Stimulated activated naive CD8-positive, alpha-beta T cell treated with anti-CD3 and anti-CD28 coated beads, Interleukin-15, amount 100 ng/mL, for 72 hours (primary cell): ENCODE measurements at places on chromosomes 11 and 22.

- DNase-seq = no peak
Observed at GRCh38 chr22:44936201-44936600, 73.6 kb downstream of the PHF21B start.

DNA sequence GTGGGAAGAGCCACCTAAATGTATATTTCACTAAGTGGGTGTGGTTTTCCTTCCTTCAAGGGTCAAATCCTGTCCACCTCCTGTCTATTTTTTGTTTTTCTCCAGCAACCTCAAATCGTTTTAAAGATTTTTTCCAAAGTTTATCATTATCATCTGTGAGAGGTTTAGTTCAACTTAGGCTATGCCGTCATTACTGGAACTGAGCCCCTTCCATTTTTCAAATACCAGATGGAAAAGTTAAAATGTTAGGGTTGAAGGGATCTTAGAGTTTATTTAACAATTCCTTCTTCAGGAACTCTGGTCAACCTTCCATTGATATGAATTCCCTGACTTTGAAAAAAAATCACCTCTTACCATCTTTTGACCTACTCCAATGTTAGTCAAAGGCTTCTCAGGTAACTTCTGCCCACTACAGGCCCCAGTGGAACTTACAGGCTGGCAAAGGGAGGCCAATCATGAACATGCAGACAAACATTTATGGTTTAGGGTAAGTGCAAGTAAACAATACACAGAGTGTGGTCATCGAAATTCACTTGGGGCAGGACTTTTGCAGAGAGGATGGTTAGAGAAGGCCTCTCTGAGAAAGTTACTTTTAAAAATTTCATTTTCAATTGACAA lies 45.2 kb downstream of the SYN3 start:
- DNase-seq = no peak

DNA sequence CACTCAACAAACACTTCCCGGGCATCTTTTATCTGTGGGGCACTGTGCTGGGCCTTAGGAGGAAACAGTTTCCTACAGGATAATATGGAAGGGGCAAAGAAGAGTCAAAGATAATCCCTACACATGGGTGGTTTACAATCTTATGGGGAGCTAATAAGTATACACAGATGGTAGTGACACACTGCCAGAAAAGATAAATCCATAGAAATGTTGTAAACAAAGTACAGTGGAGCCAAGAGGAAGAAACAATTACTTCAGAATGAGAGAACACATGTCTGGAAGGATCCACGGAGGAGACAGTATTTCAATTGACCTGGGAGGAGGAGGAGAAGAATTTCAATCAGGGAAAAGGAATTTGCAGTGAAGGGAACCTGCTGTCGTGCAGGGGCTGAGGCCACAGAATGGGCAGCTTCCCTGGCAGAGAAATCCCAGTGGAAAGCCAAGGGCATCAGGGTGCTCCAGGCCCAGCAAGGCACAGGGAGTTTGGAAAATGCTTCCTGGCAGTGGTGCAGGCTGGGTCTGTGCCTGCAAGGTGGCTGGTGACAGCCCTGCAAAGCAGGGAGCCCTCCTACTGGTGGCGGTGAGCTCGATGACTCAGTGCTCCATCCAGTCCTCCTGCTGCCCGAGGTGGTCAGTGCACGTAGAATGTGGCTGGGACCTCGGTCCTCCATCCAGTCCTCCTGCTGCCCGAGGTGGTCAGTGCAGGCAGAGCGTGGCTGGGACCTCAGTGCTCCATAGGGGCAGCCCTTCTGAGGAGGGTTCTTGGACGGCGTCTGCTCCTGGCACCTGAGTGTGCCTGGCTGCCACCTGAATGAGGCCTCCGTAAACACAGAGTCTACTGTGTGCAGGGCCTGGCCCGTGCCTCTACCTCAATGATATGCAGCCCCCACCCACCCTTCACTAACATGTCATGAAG lies 444.3 kb upstream of the B3GAT1 start:
- no peak for DNase-seq

DNA sequence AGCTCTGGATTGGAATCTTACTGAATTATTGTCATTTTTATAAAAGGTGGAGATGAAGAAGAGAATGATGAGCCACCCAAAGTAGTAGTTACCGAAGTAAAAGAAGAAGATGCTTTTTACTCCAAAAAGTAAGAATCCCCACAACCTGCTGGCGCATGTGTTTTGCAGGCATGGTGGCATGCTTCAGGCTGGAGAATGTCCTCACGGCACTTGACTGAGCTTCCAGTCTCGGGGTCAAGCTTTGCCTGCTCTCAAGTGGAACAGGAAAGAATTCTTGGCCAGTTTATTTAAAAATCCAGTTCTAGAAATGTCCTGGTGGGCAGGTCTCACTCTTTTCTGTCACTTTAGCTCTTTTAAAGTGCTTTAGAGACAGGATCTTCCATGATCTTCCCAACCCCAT lies 17.5 kb downstream of the NUP50 start:
- DNase-seq = no peak

- DNase-seq = no peak
Observed at GRCh38 chr11:62153087-62153395, 29.2 kb downstream of the INCENP start.

DNA sequence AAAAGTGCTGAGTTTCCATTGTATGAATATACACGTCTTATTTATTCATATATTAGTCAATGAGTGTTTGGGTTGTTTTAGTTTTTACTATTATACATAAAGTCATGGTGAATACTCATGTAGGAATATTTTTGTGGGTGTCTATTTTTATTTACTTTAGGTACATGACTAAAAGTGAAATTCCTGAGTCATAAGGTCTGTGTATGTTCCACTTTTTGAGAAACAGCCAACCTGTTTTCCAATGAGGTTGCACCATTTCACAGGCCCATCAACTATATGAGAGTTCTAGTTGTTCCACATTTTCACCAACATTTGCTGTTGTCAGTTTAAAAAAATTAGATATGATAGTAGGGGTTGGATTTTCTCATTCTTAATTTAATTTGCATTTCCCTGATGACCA lies 6.6 kb upstream of the OR6X1 start:
- no peak for DNase-seq

DNA sequence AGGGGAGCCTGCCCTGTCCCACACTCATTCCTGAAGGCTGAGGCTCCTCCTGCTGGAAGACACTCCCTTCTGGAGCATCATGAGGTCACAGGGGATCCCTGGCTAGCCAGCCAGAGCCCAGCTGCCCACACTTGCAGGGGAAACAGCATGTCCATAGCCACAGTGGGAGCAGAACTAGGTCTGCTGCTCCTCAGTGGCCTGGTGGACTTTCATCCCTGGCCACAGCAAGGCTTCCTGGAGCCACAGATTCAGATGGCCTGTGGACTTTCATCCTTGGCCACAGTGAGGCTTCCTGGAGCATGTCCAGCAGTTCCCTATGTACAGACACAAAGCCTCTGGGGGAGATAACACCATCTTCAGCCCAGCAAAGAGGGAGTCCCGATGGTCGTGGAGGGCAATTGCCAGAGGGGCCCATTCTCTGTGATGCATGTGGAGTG lies 5.9 kb upstream of the APOL6 start:
- no peak for DNase-seq

- no peak for DNase-seq
Observed at GRCh38 chr22:22061085-22062077, 78.8 kb upstream of the TOP3B start.

GRCh38 chr22:44206330-44206645 lies 25.6 kb downstream of the PARVG start:
- DNase-seq = no peak

DNA sequence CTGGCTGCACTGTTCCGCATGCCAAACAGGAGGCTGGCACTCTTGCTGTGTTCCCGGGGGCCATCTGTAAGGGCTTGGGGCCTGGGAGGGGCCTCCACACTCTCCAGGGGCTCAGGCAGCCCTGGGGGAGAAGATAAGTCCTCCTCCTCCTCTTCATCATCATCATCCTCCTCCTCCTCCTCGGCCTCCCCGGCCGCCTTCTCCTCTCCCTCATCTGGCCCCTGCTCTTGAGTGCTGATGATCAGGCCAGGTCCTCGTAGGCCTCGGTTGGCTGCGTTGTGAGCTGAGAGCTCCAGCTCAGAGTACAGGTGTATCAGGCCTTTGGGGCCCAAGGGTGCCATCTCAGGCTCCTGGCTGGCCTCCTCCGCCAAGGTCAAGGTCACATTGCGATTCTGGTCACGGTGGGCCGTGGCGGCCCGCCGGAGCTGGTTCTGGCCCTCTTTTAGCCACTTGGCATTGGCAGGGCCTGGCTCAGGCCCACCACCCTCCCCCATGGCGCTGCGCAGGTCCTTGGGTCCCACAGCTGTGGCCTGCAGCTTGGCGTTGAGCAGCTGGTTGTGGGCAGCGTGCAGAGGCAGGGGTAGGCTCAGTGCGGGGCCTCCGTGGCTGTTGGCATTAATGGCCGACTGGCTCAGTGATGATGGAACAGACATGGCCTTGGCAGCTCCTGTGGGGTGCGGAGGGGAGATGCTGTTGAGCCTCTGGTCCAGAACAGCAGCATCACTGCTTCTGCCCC lies 8.0 kb downstream of the APBB1 start:
- DNase-seq = no peak

DNA sequence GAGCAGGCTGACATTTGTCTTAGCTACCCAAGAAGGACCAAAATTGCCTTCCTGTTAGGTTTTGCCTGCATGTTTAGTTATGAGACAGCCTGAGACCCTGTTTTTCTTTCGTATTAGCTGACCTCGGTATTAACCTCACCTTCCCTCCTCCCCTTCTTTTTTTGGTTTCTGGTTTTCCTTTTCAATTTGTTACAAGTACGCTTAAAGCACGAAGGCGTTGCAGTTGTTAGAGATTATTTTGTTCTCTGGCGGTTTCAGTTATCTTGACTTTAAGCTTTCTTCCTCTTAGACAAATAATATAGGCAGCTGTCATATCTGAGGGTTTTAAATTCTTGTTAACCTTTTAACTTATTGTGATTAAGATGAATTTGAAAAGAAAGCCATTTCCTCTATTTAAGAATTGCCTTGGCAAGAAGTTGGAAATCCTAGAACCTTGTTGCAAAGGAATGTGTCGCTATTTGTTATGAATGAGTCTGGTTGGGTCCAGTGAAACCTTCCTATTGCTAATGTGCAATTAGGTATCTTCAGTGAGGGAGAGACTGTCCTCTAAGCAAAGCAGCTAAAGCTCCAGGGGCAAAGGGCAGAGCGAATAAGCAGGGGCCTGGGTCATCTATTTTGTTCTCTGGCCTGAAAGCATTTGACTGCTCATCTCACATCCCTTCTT lies 45.7 kb downstream of the PACS1 start:
- no peak for DNase-seq

- DNase-seq = no peak
Observed at GRCh38 chr11:28649922-28650321, 541.7 kb downstream of the METTL15 start.

- DNase-seq = no peak
Observed at GRCh38 chr22:50476868-50477267, 2.0 kb upstream of the SBF1 start.

DNA sequence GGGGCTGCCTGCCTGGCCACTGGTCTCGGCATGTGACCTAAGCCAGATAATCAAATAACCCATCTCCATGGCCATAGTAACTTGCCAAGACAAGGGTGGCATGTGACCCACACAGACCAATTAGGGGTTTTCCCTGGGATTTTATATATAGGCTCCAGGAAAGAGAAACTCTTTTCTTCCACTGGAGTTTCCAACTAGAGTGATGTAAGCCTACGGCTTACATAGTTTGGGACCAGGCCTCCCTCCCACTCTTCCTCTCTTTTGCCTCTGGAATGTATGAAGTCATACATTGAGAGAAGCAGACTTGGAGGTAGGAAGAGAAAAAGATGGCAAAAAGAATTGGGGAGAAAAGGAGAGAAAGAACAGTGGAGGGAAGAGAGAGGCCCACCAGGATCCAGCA lies 84.6 kb upstream of the LDLRAD3 start:
- DNase-seq = no peak

DNA sequence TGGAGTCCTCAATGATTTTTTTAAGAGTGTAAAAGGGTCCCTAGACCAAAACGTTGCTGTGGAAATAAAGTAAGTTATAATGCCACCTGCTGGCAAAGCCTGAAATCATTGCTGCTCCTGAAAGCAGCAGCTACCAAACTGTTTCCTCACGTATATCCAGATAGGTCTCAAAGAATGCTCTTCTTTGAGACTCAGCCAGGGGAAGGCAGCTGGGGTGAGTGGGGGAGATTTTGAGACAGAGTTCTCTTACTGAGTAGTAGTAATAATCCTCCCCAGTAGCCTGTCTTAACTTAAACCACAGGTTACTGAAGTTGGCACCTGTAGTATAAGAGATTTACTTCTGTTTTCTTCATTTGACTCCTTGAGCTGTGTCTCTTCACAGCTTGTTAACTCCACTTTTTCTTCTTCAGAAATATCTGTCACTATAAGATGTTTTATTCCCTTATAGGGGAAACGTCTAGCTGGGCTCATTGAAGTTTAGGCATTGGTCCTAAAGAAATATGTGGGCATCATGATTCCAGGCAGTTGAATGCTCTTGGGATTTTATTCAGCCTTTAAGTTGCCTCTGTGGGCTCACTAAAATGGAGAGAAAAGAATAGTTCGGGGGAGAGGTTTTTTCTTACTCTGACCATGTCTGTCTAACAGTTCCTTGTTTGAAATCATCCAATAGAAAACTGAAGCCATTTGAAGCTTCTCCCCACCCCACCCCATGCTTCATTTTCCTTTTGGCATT lies 77.9 kb downstream of the BTBD10 start:
- DNase-seq = peak; percentile 20

GRCh38 chr11:60360621-60361020 lies 17.7 kb upstream of the MS4A7 start:
- no peak for DNase-seq

DNA sequence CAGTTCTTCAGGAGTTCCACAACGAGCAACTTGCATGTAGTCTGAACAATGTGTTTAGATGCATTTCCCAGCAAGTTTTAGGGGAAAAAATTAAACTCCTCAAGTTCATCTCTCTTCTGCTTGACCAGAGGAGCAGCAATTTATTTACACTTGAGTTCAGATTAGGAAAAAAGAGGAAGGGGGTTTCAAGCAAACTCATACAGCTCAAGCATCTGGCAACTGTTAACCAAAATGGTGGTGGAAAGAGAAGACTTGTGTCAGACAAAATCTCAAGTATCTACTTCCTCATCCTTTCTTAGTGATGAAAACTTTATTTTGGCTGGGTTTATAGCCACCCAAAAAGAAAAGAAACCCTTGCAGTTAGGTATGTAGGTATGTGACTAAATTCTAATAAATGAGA lies 29.1 kb upstream of the PICALM start:
- DNase-seq = no peak

GRCh38 chr22:50464451-50464850 lies 10.4 kb downstream of the SBF1 start:
- no peak for DNase-seq

DNA sequence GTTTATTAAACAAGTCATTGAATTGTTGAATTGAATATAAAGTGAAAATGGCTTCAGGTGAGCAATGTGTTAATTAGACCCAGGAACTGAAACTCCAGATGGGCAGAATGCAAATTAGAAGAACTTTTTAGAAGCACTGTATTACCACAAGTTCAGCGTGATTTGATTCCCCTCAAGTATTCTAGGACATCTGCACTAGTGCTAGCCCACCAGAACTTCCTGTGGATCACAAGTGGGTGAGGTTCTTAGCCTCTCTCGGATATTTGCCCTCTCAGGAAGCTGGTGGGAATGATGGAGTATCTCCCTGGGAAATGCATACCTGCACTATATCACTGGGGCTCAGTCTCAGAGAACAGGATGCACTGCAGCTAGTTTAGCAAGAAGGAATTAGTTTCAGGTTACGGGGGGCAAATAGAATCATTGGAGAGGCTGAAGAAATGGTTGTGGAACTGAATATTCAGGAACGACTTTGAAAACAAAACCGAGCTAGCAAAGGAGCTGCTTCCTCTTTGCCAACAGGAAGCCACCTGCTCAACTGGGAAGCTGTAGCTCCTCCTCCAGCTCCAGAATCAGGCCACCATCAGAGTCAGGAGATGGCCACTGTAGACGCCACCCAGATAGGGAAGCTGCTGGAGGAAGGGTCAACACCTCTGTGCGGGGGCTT lies 74.3 kb downstream of the DHCR7 start:
- no peak for DNase-seq
